ENCODE measurements at places on chromosomes 7 and 10.
A peak's percentile ranks its signal among the peaks of the same experiment; 100 is the strongest.

GRCh38 chr7:2109936-2110609 lies 122.7 kb downstream of the MAD1L1 start:
- peak; percentile 97 for DNase-seq

GRCh38 chr10:51139176-51139575 lies 64.9 kb downstream of the PRKG1 start:
- DNase-seq: peak; percentile 27

GRCh38 chr10:75606203-75606779 lies 174.9 kb downstream of the LRMDA start:
- DNase-seq: no peak

DNA sequence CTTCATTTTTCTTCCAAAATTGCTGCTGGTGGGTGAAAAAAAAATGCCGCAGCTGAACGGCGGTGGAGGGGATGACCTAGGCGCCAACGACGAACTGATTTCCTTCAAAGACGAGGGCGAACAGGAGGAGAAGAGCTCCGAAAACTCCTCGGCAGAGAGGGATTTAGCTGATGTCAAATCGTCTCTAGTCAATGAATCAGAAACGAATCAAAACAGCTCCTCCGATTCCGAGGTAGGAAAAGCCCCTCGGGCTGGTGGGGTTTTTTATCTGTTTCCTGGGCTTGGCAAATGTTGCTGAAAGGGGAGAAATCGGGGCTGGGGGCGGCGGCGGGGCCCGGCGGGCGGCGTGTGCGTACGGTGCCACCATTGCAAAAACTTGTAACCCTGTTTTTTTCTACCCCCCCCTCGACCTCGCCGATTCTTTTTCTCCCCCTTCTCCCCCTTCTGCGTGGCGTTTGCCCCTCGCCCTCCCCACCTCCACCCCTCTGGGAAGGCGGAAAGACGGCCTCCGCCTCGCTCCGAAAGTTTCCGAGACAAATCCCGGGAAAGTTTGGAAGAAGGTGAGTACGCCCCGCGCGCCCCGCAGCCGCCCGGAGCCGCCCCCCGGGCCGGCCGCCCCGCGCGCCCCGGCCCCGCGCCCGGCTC lies 789 bp downstream of the TCF7L2 start:
- peak; percentile 40 for DNase-seq

DNA sequence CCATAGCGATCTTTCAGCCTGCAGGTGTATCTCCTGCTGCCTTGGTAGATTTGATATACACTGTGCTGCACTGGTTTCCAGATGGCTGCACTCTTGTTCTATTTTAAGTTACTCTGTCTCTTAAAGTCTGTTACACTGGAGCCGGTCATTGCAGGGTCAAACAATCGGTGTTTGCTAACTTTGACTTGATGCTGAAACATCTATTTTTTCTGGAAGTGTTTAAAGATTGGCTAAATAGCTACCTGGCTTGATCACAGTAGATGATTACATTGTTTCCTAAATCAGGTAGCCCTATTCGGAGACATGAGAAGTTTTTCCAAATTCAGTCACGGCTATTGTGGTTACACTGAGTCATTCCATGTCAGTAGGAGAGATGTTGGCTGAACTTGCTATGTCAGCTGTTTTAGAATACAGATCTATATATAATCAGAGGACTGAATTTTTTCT lies 574.8 kb downstream of the ETV1 start:
- DNase-seq: peak; percentile 45

DNA sequence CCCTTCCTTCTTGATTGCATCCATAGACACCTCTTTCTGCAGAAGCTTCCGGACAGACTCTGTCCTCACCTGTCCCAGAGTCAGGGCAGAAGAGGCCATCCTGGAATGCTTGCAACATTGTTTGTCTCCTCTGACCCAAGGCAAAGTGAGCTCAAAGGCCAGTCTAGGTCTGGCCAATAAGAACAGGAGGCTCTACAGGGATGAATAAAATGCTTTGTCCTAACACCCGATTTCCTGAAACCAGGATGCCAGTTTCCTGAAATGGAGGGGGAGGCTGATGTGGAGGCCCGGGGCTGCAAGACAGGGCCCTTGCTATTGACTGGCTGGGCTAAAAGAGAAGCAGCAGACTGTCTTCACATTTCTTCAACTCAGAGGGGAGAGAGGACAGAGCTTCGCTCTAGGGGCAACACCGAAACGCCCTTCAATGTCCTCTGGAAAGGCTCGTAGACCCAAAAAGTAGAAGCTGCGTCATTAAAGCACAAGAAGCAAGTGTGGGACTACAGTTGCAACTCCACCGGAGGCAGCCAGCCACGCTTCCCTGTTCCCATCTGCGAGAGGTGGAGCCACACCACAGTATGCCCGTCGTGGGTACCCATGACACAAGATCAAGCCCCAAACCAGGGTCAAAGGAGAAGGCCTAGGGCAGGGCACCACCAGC lies 29.1 kb upstream of the NDST2 start:
- DNase-seq: no peak

- peak; percentile 46 for DNase-seq
These were observed 176.8 kb downstream of the COBL start for GRCh38 chr7:51139796-51140195.

- no peak for DNase-seq
These were observed 702 bp downstream of the TMEM130 start for GRCh38 chr7:98869027-98869596.

GRCh38 chr10:62379394-62379793 lies 5.2 kb downstream of the ZNF365 start:
- no peak for DNase-seq

DNA sequence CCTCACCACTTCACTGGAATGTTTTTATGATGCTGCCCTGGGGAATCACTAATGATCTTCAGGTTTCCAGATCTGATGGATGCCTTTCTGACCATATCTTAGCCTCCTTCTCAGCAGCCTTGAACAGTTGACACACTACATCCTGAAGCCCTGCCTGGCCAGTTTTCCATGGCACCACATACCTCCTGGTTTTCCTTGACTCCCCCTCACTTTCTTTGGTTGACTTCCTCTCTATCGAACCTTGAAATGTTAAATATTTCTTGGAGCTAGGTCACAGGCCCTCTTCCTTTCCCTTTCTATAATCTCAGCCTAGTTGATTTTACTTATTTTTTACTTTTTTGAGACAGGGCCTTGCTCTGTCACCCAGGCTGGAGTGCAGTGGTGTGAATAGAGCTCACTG lies 108.8 kb upstream of the CDK1 start:
- no peak for DNase-seq

GRCh38 chr10:90047243-90047729 lies 345.9 kb downstream of the KIF20B start:
- DNase-seq: no peak

DNA sequence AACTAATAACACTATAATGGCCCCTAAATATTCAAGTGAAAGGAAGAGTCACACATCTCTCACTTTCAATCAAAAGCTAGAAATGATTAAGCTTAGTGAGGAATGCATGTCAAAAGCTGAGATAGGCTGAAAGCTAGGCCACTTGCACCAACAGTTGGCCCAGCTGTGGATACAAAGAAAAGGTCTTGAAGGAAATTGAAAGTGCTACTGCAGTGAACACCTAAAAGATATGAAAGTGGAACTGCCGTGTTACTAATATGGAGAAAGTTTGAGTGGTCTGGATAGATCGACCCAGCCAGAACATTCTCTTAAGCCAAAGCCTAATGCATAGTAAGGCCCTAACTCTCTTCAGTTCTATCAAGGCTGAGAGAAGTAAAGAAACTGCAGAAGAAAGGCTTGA lies 12.1 kb upstream of the SNX13 start:
- no peak for DNase-seq

- no peak for DNase-seq
These were observed 117.4 kb upstream of the GPR26 start for GRCh38 chr10:123548770-123549169.

- DNase-seq: peak; percentile 73
These were observed 535 bp downstream of the ASAH2B start for GRCh38 chr10:50740293-50740648.

- DNase-seq: peak; percentile 69
These were observed 1.2 kb downstream of the EZH2 start for GRCh38 chr7:148882841-148883265.

DNA sequence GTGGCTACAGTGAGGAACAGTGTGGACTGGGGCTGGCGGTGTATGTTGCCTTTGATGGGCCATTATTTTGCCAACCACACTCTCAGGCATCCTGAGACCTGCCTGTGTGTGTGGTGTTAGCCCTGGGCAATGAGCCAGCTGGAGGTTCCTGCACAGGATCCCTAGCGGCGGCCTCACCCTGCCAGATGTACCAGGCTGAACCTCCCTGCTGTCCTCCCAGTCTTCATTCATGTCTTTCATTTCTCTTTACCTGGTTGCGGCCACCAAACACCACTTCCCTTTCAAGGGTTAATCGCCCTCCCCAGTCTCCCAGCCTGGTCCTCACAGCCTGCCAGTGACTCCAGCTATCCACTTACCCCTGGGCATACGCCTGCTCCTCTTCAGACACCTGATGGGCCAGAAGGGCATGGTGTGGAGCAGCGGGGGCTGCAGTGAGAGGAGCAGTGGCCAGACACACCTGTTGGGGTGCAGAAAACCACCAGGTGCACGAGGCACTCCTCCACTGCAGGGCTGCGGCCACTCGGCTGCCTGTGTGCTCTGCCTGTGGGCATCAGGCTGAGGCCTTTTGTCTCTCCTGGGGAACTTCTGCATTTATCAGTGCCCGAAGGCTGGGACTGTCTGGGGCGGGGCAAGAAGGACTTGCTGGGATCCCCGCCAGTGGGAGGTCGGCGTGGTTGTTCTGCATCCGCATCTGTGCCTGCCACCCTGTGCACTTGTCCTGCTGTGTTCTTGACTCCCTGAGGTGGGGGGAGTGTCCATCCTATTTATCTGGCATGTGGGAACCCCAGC lies 111.6 kb downstream of the ARHGAP22 start:
- DNase-seq: no peak

- no peak for DNase-seq
These were observed 43.0 kb upstream of the COL1A2 start for GRCh38 chr7:94351703-94352102.

GRCh38 chr10:101441541-101442455 lies 87.8 kb downstream of the BTRC start:
- peak; percentile 81 for DNase-seq

- DNase-seq: peak; percentile 17
These were observed 236.3 kb downstream of the HTR7 start for GRCh38 chr10:90621577-90621976.

DNA sequence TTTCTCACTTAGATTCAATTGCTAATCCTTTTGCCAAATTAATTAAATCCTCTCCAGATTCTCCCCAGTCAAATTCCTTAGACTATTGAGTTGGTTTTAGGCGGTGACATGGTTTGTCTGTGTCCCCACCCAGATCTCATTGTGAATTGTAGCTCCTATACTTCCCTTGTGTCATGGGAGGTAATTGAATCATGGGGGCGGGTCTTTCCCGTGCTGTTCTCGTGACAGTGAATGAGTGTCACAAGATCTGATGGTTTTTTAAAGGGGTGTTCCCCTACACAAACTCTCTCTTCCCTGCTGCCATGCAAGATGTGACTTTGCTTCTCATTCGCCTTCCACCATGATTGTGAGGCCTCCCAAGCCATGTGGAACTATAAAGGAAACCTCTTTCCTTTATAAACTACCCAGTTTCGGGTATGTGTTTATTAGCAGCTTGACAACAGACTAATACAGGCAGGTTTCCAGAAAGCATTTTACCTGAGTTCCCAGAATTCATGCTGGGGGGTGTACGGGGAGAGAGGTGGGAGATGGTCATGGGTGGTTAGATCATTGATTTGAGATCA lies 44.7 kb upstream of the GARS1 start:
- DNase-seq: peak; percentile 39

DNA sequence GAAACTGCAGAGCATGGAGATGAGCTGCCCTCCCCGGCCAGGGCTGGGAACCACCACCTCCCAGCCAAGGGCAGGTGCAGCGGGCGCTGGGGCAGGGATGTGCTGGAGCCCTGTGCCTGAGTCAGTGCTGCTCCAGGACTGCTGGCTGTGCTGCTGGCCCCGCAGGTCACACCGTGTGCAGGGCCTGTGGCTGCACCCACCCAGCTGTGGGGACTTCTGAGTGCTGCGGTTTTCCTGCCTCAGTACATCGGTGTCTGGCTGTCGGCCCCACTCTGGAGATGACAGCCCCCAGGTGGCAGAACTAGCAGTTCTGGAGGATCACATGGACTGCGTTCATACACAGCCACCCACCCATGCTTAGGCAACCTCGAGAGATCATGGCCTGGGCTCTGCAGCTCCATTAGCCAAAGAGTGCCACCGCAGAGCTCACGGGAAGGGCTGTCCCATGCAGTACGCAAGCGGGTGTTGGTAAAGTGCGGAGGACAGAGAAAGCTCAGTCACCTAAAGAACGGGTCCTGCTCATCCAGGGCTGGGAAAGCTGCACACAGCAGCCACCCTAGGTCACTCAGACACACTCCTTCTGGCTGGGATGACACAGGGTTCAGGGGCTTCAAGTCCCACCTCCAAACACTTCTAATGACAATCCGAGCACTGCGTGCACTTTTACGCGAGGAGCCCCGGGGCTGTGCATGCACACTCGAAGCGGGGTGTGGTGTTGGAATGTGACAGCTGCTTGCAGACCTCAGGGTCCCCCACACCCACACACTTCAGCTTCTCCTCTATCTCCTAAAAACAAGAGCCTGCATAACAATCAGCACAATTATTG lies 198.1 kb upstream of the PPP2R2D start:
- DNase-seq: no peak

DNA sequence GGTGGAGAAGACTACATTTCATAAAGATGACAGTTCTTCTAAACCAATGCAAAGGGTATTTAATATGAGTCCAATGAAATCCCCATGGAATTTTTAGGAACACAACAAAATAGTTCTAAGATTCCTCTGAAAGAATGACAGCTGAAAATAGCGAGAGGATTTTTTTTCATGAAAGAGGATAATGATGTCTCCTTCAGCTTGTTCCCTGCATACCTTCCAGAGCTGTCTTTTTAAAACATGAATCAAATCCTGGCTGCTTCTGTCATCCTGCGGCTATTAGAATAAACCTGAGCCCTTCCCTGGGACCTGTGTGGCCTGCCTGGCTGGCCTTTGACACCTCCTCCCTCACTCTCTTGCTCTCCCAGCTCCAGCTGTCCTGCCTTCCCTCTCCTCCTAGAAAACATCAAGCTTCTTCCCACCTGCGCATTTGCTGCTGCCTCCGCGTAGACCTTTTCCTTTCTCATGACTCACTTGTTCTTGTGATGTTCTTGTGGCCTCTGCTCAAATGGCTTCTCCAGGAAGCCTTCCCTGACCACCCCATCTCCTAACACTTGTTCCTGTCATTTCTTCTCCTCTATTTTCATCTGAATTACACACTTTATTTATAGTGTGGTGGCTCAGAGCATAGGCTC lies 57.4 kb downstream of the EEPD1 start:
- DNase-seq: peak; percentile 69

- peak; percentile 49 for DNase-seq
These were observed 72.4 kb upstream of the LOXL4 start for GRCh38 chr10:98340261-98340939.

GRCh38 chr7:134461916-134462315 lies 3.0 kb upstream of the AKR1B1 start:
- DNase-seq: no peak

GRCh38 chr7:2861509-2861908 lies 17.4 kb upstream of the GNA12 start:
- no peak for DNase-seq

Measured in LHCN-M2 (cell line).